Uterus (tissue), 4 donors: ENCODE measurements at places on chromosomes 16 and 17. TPM values are rescaled to one million over a fixed set of nuclear protein-coding genes. Genes with fewer than 3 reads are reported as not detected.

TK2 gene
- total RNA-seq, result 52.6 TPM

TBC1D3I gene
- not detected for total RNA-seq

ZDHHC1 gene
- 27.6 TPM for total RNA-seq

- no peak for DNase-seq
Measured at GRCh38 chr16:48613061-48613957, 3.3 kb upstream of the N4BP1 start.

- no peak for DNase-seq
Measured at GRCh38 chr16:75206749-75207451, at the start of gene CTRB2. TSS of gene CTRB2 (minus strand) at chr16:75207161. CDS start at chr16:75207141, 20 bp downstream.

- no peak for DNase-seq
Measured at GRCh38 chr16:83686726-83687125, 121.1 kb upstream of the HSBP1 start.

DNA sequence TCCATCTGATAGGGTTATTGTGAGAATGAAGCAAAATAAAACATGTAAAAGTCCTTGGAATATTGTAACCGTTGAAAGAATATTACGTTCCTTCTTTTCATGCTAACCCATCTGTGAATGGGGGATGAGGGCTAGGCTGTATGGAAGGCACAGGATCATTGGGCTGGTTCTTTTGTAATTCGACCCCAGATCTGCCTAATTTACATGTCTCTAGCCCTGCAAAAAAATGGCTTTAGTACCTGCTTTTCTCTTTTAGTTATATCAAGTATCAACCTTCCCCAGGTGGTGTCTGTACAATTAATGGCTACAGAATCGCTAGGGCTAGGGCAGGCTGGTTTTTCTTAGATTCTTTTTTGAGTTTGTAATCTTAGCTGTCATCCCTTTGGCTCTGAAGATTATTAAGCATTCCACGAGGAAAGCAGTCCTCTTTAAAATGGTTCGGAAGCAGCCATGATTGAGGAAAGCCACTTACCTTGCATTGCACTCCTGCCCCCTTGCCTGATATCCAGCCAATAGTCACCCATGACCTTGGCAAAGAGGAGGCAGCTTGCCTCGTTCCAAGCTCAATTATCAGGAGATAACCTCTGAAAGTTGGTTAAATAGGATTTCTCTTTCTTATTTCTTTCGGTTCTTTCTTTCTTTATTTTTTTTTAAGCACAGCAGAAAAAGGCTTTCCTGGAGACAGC, 153.9 kb upstream of the ZKSCAN2 start:
- DNase-seq, result no peak

DNA sequence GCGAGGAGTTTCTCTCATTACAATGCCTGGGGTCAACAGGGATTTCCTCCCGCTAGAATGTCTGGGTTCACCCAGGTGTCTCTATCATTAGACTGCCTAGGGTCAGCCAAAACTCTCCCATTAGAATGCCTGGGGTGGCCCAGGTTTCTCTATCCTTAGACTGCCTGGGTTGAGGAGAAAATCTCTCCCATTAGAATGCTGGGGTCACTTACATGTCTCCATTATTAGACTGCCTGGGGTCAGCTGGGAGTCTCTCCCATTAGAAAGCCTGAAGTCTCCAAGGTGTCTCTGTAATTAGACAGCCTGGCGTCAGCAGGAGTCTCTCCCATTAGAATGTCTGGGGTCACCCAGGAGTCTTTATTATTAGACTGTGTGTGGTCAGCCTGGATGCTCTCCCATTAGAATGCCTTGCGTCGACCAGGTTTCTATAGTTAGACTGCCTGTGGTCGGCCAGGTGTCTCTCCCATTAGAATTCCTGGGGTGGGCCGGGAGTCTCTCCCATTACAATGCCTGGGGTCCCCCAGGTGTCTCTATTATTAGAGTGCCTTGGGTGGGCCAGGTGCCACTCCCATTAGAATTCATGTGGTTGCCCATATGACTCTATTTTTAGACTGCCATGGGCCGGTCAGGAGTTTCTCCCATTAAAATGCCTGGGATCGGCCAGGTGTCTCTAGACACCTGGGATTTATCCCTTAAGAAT, 2272.1 kb downstream of the TP53TG3F start:
- no peak for DNase-seq

DNA sequence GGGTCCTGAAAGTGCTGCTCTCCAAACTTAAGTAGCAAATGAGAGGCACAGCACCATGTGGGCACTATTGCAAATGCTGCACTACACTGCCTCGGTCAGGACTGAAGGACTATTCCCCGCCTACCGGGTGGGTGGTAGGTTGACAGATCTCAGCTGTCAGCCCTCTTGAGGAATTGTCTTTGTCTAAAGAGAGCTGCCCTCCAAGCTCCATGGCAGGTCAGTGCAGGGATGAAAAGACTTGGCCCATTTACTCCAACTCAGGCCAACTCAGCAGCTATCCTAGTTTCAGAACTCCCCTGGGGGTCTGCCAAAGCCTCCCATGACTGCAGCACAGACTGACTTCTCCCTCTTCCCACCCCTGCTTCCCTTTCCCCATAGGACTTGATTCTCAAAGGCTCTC, 3.4 kb upstream of the PDZD9 start:
- DNase-seq, result no peak

DNA sequence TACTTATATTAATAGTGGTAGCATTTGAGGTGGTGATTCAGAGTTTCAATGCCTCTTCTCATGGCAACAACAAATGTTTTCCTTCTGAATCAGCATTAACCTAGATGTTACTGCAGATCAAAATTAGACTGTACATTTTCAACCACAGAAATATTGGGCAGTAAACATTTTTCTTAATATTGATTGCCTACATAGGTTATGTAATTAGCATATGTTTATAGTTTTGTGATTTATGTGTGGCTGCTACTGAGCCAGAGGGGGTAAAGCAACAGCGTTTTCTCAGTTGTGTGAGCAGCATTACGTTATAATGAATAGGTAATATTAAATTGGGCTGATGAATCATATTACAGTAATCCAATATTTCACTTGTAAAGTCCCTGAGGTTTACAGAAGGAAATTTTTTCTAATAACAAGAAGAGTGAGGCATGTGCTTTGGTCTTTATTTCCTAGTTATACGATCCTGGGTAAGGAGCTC, 18.8 kb upstream of the BMERB1 start:
- no peak for DNase-seq
